AG08396 (cell line): ENCODE measurements at places on chromosomes 7 and 10.

- DNase-seq, result no peak
Observed at GRCh38 chr7:151827620-151828019, 49.3 kb downstream of the PRKAG2 start.

- DNase-seq, result no peak
Observed at GRCh38 chr7:67553378-67553777, 556.7 kb downstream of the TYW1 start.

- DNase-seq, result no peak
Observed at GRCh38 chr7:102304668-102305067, 18.0 kb downstream of the SH2B2 start.

DNA sequence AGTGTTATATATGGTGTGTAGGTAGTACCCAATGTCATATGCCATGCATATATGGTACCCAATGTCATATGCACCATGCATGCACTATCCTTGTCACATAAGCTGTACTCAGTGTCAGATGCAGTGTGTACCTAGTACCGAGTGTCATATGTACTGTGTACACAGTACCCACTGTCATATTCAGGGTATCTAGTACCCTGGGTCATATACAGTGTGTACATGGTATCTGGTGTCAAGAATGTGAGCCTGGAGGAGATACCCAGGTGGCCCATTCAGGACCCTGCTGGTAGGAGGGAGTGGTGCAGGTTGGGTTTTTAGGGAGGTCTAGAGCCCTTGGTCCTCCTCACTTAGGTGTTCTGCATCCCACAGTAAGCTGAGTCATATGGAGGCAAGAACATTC lies 1.8 kb downstream of the ZMYND11 start:
- DNase-seq, result peak; percentile 36

DNA sequence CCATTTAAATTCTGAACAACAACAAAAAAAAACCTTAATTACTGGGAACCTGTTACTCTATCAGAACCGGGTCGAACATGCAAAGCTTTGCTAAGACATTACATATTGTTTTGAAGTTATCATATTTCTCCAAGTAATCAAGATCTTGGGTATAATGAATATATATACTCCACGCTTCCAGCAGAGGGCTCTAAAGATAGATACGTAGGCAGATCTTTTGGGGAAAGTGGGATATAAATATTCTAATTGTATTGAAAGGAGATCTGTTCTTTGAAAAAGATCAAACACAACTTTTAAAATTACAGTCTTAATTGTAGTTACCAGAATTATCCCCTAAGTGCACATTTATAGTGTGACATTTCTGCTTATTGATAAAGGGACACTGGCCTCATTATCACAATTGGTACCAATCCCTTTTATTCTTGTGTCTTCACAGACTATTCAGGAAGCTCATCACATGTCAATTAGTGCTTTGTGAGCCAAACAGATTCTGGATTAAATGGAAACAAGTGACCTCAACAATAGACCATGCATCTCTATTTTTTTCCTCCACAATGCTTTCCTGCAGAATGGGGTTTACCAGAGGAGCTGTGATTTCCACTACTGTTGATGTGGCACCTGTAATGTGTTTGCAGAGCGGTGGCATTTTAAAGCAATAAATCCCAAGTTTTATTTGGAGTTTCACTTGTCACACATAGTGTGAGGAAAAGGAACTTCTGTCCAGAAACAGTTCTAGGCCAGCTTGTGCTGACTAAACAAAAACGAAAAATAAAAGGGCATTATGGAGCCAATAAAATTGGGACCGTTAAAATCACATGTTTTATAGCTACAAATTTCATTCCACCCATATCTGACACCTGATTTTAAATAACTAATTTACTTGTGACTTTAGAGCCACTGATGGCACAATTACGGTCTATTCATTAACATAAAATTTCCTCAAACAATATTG lies 122.4 kb downstream of the CTTNBP2 start:
- peak; percentile 11 for DNase-seq

DNA sequence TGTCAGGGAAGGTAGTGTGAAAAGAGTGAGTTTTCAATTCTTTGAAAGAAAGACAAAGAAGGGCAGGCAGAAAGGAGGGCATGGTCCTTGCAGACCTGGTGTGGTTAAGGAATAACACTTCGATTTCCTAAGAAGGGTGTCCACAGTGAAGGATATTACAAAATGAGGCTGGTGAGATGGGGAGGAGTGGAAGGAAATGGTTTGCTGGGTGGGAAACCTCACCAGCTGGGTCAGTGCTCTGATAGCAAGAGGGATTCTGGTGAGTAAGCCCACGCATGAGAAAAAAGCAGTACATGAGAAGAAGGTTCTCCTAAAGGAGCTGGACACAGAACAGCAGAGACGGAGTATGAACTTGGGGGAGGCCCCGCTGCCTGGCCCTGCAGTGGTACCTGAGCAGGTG lies 230.6 kb upstream of the PLXNA4 start:
- no peak for DNase-seq

- DNase-seq, result no peak
Observed at GRCh38 chr7:23287612-23288011, 11.5 kb upstream of the MALSU1 start.

GRCh38 chr7:24233386-24233785 lies 50.6 kb upstream of the NPY start:
- DNase-seq, result no peak

DNA sequence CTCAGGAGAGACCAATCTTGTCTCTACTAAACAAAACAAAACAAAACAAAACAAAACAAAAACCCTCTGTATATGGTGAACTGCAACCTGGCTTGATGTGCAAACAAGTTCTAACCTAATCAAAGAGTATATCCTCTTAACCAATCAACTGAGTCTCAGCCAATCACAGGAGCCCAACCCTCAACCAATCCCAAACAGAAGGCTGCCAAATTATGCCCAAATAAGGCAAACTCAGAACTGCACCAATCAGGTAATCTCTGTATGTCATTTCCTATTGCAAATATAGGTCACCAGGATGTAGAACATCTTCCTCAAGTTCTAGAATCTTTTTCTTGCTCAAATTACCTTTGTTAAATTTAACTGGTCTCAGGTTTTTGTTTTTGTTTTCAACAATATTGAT lies 5.2 kb downstream of the FAM133B start:
- no peak for DNase-seq

DNA sequence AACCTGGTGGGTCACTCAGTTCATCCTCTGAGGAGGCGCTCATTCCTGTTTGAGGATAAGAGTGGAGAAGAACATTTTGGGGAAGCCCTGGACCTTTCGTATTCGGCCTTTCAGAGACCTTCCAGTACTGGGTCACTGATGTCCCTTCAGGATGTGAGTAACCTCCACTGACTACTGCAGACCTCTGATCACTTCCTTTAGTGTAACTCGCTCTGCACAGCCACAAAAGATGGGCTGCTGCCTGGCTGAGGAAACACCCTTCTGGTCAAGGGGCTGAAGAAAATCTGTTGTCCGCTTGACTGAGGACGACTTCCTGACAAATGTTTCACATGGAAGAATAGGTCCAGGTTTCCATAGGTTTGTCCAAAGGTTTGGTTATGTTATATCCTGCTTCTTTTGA lies 15.9 kb upstream of the TBXAS1 start:
- DNase-seq, result no peak

- no peak for DNase-seq
Observed at GRCh38 chr7:158689488-158689887, 15.1 kb downstream of the NCAPG2 start.

- DNase-seq, result no peak
Observed at GRCh38 chr7:111780527-111780926, 218.2 kb upstream of the IMMP2L start.
